ENCODE measurements at places on chromosomes 4 and X.

- no peak for DNase-seq
Observed at GRCh38 chr4:24453951-24454350, 130.4 kb downstream of the DHX15 start.

GRCh38 chr4:180770265-180770664 is 1472.9 kb upstream of the TENM3 start:
- no peak for DNase-seq

- no peak for DNase-seq
Observed at GRCh38 chr4:78704981-78705683, 71.0 kb upstream of the BMP2K start.

GRCh38 chrX:111823128-111823527 is 52.9 kb upstream of the TRPC5OS start:
- DNase-seq = peak; percentile 25

DNA sequence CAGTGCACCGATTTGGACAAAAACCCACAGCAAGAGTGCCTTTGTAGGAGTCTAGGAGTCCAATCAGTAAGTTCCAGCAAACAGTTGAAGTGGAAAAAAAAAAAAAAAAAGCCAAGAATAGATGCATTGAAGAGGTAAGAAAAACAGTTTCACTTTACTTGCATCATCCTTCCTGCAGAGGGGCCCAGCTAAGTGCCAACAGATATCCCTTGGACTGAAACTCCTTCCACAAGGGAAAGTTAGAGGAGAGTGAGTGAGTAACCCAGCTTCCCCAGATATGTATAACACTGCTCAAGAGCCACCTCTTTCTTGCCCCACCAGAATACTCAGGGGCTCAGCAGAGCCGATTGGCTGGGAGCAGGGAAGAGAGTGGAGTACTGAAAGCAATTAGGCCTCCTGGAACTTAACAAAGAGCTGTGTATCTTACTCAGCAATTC is 617.7 kb upstream of the SMIM31 start:
- no peak for DNase-seq

- DNase-seq = no peak
Observed at GRCh38 chr4:791898-792625, 33.9 kb downstream of the CPLX1 start.

DNA sequence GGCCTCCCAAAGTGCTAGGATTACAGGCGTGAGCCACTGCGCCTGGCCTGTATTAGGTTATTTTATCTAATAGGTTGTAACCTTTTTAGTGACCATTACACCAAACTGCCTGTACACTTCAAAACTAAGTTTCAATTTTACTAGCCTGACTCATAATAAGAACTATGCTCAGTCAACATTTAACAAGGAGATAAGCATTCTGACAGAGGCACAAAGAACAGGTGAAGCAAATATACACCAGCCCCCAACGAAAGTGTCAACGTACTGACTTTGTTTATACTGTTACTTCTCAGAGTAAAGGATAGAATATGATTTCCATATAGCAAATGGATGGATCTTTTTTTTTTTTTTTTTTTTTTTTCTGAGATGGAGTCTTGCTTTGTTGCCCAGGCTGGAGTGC is 62.8 kb downstream of the SHISA3 start:
- DNase-seq = no peak

GRCh38 chr4:77073981-77074380 is 1.8 kb downstream of the CCNI start:
- peak; percentile 22 for DNase-seq

GRCh38 chrX:2342874-2343273 is 157.9 kb downstream of the DHRSX start:
- no peak for DNase-seq

GRCh38 chrX:28135378-28136047 is 154.3 kb upstream of the DCAF8L1 start:
- no peak for DNase-seq

GRCh38 chrX:104270916-104271512 is 16.3 kb upstream of the ESX1 start:
- peak; percentile 45 for DNase-seq

GRCh38 chr4:155609455-155610059 is 57.1 kb upstream of the GUCY1A1 start:
- no peak for DNase-seq

DNA sequence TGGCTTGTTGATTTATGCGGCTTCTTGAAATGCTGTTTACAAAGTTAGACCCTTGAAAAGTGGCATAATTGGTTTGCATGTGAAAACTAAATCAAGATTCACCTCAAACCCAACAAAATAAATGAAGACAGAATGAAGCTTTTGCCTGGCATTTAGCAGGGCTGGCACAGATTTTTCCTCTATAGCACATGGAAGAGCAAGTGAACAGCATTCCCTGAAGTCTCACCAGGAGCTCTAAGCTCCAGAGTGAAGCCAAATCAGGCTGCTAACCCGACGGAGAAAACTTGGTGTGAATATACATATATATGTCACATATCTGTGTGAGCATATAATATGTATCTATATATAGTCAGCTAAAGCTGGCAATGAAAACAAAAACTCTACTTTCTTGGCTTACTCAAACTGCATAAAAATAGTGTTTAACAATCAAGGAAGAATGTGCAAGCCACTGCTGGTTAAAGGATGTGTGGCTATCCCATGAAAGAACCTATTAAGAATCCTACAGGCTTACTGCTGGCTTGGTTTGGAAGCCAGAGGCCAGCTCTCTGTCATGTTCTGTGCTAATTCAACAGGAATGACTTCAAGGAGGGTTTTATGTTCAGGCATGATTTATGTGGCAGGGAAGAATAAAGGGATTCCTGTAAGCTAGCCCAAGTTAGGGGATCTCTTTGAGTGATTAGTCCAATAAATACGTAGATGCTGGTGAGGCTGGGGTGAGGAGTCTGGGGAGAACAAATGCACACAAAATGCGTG is 69.9 kb downstream of the MFAP3L start:
- DNase-seq = no peak

DNA sequence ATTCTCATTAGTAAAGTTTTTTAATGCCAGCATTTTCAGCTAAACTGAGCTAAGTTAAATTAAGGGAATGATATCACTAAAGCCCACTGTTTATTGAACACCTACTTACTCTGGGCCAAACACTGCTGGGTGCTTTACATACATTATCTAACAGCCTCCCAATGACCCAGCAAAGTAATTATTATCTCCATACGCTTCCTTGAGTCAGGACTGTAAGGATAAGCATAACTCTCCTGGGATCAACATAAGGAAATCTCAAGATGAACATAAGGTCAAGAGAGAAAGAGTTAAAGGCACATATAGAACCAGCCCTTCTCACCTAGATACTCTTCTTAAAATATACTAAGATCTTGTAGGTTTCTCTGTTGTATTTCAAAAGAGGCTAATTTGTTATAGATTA is 13.7 kb downstream of the BMX start:
- DNase-seq = no peak

- no peak for DNase-seq
Observed at GRCh38 chr4:169167957-169168858, 102.5 kb downstream of the SH3RF1 start.

DNA sequence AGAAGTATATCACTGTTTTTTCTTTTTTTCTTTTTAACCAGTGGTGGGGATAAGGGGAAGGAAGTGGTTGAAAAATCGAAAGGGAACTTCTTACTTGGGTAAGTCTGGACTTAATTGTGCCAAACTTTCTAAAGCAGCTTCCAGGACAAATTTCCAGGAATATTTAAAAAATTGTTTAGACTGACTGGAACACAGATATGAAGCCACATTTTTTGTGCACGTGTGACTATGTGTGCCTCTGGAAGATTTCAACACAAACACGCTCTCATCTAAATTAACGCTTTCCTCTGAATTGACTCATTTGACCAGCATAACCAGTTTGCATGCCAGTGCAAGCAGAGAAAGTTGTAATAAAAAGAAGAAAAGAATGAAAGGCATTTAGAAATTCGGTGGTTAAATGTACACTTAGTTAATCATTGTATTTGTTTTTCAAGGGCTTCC is 18.8 kb upstream of the YTHDC1 start:
- no peak for DNase-seq

- peak; percentile 4 for DNase-seq
Observed at GRCh38 chr4:150943818-150944217, 71.3 kb downstream of the LRBA start.

GRCh38 chr4:72208421-72209075 is 176.7 kb downstream of the NPFFR2 start:
- no peak for DNase-seq

DNA sequence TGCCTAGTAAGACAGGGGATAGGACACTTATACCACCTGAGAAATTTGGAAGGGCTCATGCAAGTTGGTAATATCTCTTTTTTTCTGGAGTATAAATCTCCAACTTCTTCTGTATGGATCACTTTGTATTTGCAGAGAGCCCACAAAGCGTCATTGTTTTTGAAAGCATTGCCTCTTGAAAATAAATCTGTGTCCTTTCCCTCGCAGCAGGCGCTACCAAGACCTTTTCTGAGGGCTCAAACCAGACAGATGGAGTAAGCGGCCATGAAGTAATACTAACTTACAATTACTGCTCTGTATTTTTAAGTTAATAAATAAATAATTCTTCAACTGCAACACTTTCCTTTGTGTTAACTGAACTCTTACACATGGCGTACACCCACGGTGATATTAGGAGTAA is 56.0 kb upstream of the FBXW7 start:
- DNase-seq = no peak

- peak; percentile 17 for DNase-seq
Observed at GRCh38 chrX:47158131-47158530, 13.1 kb downstream of the RBM10 start.

DNA sequence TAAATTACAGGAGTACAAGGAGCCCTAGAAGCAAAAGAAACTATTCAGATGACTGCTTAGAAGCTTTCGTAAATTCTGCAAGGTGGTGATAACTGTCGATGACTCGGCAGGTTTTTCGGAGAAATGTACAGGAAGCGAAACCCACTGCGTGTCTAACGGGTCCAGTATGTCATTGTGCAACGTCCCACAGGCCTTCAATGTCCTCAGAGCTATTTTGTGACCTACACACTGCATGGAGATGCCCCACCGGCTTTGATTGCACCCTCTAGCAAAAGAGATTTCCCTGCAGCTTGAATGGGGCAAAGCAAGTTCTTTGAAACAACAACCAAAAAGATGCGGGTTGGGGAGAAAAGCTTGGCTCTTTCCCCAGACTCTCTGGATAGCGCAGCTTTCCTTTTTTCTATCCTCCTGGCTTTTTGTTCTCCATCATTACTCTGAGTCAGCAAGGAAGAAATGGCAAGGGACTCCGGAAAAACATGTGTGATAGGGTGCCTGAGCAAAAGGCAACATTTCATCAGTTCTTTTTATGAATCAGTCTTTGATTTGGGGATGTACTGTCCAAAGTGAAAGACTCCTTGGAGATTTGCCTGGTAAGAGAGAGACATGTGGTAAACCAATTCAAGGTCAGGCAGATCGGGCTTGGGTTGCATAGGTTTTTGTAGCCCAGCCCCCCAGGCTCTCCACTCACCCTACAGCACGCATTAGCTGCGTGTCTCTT is 112.0 kb upstream of the TBL1X start:
- DNase-seq = peak; percentile 94

DNA sequence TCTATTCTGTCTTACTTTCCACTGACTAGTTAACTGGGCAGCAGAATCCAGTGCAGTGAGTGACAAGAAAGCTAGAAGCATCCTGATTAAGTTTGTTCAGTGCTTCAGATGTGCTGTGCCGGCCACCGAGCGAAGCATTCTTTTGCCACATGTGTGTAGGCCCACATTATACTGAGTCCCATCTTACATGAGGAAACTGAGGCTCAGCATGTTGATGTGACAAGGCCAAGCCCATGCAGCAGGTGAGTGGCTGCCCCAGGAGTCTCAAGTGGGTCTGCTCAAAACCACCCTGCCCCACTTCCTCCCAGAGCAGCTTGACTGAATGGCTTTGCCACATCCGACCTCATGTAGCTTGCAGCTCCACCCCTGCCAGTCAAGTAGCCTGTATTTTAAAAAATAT is 50.5 kb downstream of the RHOH start:
- peak; percentile 57 for DNase-seq

GRCh38 chrX:14883826-14884225 is 10.6 kb downstream of the MOSPD2 start:
- DNase-seq = no peak

DNA sequence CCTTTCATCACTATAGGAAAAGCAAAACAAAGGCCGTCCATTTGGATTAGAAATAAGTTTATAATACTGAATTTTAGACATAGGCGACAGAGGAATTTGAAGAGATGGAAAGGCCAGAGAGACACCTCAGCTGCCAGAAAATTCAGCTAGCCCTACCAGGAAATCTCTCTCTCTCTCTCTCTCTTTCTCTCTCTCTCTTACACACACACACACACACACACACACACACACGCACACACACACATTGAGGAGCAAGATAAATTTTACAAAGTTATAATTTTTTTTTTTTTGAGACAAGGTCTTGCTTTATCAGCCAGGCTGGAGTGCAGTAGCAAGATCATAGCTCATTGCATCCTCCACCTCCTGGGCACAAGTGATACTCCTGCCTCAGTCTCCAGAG is 1.4 kb downstream of the XK start:
- peak; percentile 14 for DNase-seq

GRCh38 chr4:57078685-57079521 is 31.3 kb downstream of the IGFBP7 start:
- no peak for DNase-seq

GRCh38 chrX:64334467-64334866 is 60.8 kb downstream of the MTMR8 start:
- DNase-seq = no peak

DNA sequence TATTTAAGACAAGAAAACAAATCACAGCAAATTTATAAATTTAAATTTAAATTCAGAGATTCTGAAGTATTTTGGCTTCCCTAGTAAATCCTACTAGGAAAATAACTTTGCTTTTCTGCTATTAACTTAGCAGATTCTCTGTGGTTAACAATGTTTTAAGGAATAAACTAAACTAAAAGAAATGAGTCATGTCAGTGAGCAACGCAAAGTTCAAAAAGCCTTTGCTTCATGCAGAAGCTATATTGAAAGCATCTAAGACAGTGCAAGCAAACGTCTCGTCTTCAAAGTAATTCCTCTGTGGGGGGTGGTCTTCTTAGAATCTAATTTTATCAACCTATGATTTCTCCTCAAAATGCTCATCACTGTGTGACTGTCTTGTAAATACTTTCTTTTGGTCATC is 30.1 kb downstream of the GABRB1 start:
- DNase-seq = no peak

- no peak for DNase-seq
Observed at GRCh38 chr4:75065909-75066308, 133.0 kb downstream of the PARM1 start.

DNA sequence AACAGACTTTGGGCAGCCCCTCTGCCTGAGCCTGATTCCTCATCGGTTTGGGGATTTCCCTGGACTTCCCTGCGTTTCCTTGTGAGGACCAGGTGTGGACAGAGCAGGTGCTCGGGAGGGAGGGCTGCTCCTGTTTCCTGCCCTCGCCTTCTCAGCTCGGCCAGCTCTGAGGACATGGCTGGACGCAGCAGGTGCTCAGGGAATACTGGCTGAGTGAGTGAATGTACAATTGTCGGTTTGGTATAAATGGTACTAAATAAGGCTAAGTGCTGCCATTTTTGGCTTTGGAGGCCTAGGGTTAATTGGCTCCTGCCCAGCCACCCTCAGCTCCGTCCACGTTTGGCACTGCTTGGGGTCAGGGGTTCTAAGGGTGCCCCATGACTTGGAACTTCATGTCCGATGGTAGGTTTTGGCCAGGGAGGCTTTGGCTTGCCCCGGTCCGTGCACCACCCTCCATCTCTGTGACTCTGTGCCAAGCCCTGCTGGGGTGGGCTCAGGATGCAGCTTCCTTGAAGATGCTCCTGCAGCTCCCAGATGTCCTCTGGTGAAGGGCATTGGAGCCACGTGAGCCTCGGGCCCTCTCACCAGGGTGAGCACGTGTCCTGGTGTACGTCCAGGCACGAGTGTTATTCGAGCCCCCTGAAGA is 45.0 kb upstream of the NKX1-1 start:
- DNase-seq = peak; percentile 1
